Right renal pelvis (tissue), 4 donors: ENCODE measurements at places on chromosomes 3 and 15. TPM values are rescaled to one million over a fixed set of nuclear protein-coding genes. Genes with fewer than 3 reads are reported as not detected.

DNA sequence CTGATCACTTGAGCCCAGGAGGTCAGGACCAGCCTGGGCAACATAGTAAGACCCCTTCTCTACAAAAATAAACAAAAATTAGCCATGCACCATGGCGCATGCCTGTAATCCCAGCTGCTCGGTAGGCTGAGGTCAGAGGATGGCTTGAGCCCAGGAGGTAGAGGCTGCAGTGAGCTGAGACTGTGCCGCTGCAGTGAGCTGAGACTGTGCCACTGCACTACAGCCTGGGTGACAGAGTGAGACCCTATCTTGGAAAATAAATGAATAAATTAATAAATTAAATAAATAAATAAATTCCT is 10.8 kb downstream of the SHISA5 start:
- DNase-seq = no peak

CCR8 gene
- not detected for polyA plus RNA-seq

DNA sequence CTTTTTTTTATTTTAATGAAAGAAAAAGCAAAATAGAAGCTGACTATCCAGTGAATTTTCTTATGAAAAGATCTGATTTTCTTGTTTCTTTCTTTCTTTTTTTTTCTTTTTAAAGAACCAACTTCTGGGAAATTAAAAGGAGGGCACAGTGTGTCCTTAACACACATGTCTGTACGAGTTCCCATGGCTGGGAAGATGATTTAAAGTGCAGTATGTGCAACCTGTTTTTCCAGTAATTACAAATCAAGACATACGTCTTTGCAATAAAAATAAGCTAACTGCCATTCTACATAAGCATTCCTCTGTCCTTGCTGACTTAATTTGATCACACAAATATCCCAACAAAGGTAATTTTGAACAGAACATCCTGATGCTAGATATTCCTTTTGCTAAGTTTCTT is 416.1 kb downstream of the ROBO1 start:
- no peak for DNase-seq

GOLGA8S gene
- 0.79 TPM for polyA plus RNA-seq

ARRDC4 gene
- polyA plus RNA-seq = 34.2 TPM

DNA sequence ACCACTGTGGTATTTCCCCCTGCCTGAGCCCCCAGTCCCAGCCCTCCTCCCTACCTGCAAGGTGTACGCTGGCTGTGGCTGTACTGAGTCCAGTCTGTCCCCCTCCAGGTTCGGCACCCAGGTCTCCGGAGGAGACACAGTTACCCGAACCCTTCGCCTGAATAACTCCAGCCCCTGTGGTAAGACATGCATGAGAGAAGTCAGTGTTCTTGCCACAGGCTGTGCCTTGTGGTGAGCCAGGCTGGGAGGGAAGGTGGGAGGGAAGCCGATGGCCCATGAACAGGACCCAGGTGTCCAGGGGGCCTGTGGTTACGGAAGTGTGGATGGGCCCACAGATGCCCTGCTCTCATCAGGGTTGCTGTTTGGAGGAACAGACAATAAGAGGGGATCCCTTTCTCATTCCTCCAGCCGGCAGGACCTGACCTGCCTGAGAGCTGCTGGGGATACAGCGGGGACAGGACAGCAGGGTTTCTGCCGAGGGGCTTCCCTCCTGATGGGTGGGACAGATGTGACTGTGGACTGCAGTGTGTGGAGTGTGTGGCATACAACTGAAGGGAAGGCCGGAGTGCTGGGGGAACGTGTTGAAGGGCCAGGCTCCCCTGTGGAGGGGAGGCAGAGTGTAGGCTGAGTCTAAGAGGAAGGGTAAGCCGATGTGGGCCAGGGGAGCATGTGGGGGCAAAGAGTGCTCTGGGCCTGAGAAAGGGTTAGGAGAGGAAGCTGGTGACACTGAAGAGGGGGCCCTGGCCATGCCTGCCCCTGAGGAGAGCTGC is 21.9 kb downstream of the ACAA1 start:
- no peak for DNase-seq

- no peak for DNase-seq
Measured at GRCh38 chr3:20809356-20809755, 623.4 kb upstream of the SGO1 start.

DNA sequence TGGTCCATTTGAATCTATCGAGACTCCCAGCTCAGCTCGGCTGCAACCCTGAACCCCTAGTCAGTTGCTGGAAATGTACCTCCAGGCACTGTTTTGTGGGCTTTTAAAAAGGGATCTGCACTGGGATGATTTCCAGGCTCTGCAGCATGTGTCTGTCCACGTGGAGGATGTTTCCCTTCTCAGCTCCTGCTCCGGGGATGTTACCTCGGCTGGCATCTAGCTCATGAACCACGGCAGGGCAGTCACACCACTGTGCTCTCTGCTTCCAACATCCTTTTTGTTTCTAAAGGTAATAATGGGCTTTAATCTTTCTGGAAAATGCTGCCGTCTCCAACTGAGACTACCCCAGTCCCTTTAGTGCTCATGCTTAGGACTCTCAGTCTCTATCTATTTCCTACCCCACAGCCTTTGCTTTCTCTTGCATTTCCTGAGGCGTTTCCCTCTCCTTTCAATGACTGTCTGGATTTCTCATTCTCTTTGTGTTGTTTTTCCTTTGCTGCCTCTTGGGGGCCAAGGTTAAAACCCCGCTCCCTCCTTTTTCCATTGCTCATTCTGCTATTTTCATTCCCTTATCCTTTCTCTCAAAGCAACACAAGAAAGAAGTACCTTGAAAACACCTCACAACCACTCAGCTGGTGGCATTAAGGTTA is 42.9 kb upstream of the AKAP13 start:
- DNase-seq = no peak

GRCh38 chr3:177476495-177476894 is 279.2 kb upstream of the TBL1XR1 start:
- DNase-seq = no peak

DNA sequence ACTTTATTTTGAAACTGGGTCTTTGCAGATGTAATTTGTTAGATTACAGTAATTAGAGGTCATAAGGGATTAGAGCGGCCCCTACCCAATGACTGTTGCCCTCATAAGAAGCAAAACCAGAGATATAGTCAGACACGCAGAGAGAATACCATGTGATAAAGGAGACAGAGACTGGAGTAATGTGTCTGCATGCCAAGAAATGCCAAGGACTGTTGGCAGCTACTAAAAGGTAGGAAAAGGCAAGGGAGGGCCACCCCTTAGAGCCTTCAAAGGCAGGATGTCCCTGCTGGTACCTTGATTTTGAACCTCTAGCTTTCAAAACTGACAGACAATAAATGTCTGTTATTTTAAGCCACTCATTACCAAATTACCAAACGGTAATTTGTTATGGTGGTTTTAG is 548.2 kb downstream of the FHIT start:
- DNase-seq = no peak

AZI2 gene
- polyA plus RNA-seq = 121 TPM

DNA sequence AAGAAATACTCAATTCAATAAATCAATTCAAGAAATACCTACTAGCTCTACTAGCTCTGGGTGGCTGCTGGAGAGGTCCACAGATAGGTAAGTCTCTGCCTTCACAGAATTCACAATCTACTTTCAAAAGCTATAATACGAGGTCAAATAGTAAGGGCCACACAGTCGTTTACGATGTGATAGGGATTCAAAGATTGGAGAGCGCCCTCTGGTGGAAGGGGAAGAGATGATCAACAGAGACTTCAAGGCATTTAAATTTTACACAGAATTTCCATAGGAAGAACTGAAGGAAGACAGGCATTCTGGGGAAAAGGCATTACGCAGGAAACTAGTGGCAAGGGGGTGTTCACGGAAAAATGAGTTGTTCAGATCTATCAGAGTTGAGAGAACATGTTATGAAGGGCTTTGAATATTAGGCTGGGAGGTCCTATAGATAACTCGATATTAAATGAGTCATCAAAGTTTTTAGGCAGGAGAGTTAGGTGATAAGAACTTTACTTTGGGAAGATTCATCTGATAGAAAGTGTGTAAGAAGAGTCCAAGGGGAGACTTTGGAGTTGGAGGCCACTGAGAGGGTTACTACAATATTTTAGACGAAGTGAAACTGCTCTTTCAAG is 128.8 kb downstream of the FRMD5 start:
- peak; percentile 13 for DNase-seq

- no peak for DNase-seq
Measured at GRCh38 chr15:82663186-82663600, 16.0 kb upstream of the CPEB1 start.

LCTL gene
- polyA plus RNA-seq = 0.19 TPM

GRCh38 chr15:48596841-48597240 is 48.7 kb downstream of the FBN1 start:
- no peak for DNase-seq

- DNase-seq = peak; percentile 20
Measured at GRCh38 chr15:50675535-50676144, 11.0 kb downstream of the TRPM7 start.

EPB42 gene
- 1.2 TPM for polyA plus RNA-seq

NR2F2 gene
- 428 TPM for polyA plus RNA-seq

UBAP1L gene
- polyA plus RNA-seq = 5.7 TPM

GRCh38 chr15:100926258-100926657 is 7.1 kb downstream of the LRRK1 start:
- no peak for DNase-seq

CLDN18 gene
- polyA plus RNA-seq = 0.98 TPM

GPR149 gene
- polyA plus RNA-seq = not detected

GRCh38 chr3:194962056-194962455 is 276.4 kb downstream of the FAM43A start:
- no peak for DNase-seq

DNA sequence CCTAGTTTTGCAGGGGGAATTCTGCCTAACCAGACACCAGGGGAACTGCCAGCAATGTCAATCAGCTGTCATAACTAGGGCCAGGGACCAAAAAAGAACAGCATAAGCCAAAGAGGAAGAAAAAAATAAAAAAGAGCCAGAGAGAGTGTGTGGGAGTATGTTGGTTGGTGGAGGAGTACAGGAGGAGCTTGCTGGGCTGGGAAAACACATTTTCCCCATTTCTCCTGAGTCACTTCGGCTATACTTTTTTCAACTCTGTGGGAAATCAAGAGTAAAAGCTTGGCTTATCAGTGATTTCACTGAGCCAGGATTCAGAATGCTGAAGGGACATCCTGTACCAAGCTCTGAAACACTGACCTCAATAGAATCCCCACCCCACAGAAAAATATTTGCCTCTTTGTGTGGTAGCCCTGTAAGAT is 144.7 kb upstream of the DPH6 start:
- DNase-seq = no peak

DNA sequence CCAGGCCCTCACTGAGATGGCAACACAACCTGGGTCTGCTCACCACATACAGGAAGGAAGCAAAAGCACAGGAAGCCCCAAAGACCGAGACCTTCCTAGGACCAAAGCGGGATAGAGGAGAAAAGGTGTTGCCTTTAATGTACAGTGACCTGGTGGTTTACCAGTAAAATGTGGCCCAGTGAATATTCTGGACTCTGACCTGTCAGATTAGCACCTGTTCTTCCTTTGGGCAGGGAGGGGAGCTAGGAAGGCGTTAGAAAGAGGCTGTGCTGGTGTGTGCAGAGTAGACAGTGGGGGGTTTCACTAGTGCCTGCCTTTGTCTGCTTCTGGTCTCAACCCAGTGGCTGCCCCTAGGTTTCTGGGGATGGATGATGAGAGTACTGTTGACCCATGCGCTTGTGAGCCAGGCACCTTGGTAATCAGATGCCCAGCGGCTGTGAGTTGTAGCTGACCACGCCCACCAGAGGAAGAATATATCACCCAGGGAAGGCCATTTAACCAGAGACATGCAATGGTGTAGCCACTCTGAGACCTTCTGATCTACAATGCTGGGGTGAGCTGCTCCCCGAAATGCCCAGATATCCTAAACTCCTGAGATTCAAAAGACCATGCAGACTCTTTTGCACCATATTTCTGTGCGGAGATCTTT is 90.1 kb upstream of the NEO1 start:
- no peak for DNase-seq

DNA sequence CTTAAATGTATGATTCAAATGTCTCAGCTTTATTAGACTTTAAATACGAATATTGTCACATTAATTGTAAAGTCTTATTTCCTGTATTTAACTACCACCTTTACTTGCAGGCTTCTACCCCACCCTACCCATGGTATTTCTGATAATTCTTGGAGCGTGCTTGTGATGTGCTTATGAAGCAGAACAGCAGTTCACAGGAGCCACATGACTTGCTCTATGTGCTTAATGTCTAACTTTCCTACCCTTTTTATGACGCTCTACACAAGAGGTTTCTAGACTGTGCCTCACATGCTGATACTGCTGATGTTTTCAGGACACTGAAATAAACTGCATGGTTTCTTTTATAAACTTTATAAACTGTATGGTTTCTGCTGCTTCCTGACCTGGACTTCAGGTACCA is 553.5 kb upstream of the CCDC54 start:
- DNase-seq = no peak

DNA sequence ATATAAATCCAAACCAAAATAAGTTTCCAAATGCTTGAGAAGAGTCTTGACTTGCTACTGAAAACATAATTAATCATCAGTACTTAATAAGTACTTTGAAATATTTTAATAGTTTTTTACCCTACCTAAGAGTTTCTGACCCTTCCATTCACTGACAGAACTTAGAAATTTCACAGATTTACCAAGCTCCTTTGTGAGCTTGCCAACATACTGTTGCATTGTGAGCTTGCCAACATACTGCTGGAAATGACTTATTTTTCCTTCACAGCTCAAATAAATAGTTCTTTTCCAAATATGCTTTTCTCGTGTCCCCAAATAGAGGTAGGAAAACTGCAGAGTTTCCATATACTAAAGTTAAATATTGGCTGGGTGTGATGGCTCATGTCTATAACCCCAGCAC is 9.6 kb upstream of the AADAC start:
- DNase-seq = no peak

DNA sequence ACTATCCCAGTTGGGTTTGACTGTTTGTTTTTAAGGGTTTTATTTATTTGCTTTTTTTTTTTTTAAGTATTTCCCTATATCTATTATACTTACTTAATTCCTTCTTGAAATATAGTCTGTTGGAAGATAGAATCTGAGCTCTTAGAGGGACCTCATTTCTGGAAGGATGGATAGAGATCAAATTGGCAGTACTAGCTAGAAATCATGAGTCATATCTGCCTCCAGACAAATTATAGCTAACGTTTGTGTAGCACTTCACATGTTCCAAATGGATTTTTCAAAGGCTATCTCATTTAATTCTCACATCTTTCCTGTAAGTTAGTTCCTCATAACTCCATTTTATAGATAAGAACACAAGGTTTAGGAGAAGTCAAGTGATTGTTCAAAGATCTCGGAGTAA is 384.7 kb downstream of the ZIC1 start:
- DNase-seq = no peak

- no peak for DNase-seq
Measured at GRCh38 chr3:157585386-157585785, 82.2 kb upstream of the VEPH1 start.

STAB1 gene
- polyA plus RNA-seq = 42.0 TPM

GRCh38 chr3:32009957-32010356 is 28.4 kb downstream of the ZNF860 start:
- no peak for DNase-seq

GRCh38 chr15:99387421-99388168 is 136.3 kb downstream of the LRRC28 start:
- DNase-seq = no peak

GUCA1C gene
- 0.26 TPM for polyA plus RNA-seq

GRCh38 chr3:111299192-111299615 is 227.6 kb downstream of the NECTIN3 start:
- no peak for DNase-seq
